ENCODE measurements at places on chromosomes 11 and 22.

DNA sequence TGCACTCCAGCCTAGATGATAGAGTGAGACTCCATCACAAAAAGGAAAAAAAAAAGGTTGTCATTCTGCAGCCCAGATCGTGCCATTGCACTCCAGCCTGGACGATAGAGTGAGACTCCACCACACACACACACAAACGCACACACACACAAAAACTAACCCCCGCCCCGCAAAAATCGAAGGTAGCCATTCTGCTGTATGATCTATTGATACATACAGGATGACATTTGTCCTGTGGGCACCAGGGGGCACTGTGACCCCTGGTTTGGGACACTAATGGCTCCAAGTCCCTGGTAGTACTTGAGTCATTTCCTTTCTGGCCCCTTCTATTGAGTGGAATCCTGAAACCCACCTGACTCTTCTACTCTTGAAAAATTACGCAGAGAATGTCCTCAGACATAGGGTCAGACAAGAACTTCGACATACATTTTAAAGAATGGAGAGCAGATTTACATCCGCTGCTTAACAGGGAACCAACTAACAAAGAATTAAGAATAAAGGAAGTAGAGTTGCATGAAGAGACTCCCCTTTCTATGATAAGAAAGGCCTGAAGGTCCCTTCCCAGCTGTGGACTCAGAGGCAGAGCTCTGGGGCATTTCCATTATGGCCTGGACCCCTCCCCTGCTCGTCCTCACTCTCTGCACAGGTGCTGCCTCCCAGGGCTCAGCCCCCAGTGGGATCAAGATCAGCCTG, 35.0 kb upstream of the PRAME start:
- DNase-seq: peak; percentile 11

DNA sequence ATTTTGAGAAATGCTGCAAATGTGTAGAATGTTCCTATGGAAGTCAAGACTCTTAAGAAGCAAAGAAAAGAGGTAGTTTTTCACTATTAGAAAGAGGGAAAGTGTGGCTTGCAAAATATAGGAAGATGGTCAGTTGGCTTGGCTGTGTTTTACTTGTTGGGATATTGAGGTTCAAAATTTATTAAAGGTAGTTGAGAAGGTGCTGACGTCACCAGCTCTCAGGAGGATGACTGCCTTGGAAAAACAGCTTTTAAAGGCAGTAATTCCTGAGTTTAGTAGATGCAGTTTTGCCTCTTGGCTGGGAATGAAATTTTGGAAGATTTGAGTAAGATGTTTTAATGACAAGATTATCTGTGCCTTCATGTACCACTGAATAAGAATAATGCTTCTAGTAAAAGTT, 336 bp downstream of the OR4D9 start:
- no peak for DNase-seq

DNA sequence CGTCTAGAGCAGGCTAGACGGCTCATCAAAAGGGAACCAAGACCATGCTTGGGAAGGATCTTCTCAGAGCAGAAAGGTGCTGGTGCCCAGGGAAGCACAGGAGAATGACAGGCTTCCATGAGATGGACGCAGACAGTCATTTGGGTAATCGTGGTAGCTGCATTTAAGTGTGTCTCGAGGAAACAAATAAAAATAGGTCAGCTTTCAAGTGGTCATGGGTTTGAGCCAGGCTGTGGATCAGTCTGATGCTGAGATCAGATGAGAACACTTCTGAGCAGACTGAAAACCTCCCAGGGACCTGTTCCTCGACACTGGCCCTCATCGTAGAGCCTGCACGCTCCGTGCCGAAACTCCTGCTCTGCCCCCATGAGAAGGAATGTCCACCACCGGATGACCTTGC, 4.7 kb downstream of the CARS1 start:
- no peak for DNase-seq

DNA sequence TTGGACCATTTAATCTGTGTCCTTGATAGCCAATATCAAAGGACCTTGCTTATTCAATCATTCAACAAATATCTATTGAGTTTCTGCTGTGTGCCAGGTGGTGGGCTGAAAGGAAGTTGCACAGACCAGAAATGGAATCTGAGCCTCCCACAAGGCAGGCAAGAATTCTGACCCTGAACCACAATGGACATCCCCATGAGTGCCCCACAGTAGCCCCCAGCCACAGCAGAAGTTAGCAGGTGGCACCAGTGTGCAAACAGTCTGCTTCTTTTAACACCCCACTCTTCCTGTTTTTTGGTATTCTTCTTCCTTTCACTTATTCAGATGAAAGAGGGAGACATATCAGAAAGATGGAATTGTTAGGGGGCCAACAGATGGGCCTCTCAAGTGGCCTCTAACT, 12.2 kb upstream of the SERPING1 start:
- DNase-seq: no peak

- DNase-seq: no peak
Observed at GRCh38 chr11:66636411-66636810, 2.1 kb upstream of the RBM4 start.
